ENCODE measurements at places on chromosomes 5 and 9.
A peak's percentile ranks its signal among the peaks of the same experiment; 100 is the strongest.

DNA sequence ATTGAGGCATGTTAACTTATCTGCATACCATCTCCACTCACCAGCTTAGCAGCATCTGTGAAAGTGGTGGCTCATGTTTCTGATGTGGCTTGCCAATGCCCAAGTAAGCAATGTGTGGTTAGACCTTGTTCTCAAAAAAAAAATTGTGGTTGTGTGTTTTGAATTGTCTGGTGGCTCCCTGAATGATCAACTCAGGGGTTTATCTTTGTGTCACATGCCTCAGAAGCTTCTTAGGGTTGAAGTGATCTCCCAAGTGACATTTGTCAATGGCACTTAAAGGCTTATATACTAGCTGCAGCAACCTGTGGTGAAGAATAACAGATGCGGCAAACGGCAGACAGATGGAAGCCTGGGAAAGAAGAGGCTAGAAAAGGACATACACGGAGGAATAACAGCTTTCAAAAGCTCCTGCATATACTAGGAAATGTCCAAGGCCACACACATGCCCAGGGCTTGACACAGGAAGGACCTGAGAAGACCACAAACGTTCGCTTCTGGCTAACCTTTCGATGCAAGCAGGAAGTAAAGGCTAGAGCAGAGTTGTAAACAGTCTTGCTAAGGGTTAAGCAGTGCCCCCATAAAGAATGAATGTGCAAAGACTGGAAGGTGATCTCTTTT lies 42.2 kb upstream of the FSD1L start:
- no peak for DNase-seq

DNA sequence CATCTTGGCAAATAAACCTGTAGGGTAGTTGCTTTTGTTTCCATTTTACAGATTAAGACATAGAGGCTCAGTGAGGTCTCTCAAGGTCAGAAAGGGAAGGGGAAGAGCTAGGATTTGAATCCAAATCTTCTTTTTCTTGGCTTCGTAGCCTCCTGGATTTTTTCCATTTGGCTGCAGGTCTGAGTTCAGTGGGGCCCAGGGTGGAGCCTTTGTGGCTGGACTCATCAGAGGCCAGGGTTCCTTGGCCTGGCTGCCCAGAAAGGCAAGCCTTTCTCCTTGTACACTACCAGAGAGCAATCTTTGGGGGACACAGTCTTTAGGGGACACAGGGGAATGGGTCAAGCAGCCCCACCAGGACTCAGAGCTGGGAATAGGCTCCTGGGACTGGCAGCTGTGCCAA lies 10.5 kb upstream of the TRAF1 start:
- no peak for DNase-seq

GRCh38 chr5:123755653-123756317 lies 243.8 kb downstream of the CSNK1G3 start:
- no peak for DNase-seq

DNA sequence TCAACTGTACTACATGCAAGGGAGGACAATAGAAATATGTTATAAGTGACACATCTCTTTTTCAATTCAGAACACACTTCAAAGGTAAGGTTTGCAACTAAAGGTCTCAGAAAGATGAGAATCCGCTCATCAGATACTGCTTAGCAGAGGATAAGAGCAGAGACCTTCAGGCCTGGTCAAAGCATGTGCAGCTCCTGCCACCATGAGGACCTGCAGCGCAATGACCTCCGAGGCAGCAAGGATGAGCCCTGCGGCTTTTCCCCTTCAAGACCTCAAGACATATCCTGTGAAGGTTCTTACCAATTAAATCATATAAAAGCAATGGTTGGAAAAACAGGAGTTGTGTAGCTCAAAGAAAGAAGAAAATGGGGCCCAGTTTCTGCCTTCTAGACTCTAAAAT lies 135.8 kb downstream of the TRIM36 start:
- DNase-seq: no peak

DNA sequence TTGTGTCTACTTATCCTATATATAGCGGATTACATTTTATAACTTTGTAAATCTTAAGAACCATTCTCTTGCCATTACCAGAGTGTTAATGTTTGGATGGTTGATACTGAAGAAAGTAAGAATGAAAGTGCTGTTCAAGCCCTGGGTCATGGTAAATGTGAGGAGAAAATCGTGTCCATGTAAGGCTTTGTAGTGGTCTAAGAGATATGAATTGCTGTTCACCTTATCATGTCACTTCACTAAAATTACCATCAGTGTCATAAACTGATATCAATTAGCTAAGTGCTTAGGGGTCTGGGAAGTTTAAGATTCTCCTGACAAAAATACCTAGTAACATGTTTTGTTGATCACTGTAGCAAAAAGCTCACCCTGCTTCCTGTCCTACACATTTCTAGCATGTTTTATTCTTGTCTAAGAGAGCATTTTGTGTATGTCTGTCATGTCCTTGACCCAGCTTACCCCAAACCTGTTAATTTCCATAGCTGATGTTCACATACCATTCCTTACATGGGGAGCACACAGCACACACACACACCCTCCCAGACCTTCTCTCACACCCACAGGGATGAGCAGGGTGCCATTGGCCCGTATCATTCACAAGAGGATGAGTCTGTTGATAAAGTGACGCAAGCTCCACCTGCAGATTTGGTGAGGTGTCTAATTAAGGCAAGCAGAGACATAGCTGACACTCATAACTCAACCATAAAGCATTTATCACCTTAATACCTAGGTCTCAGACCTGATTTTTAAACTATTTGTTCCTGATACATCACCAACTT lies 125.1 kb upstream of the PAM start:
- no peak for DNase-seq

DNA sequence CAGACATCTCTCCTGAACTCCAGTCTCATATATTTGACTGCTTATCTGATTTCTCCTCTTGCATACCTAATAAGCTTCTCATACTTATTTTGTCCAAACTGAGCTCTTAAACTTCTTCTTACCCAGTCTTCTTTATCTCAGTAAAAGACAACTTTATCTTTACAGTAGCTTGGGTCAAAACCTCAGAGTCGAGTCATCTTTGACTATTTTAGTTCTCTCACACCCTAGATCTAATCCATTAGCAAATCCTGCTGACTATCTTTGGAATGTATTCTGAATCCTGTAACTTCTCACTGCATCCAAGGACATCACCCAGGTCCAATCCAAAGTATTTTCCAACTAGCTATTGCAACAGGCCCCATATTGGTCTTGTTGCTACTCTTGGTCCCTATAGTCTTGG lies 11.8 kb upstream of the JAK2 start:
- no peak for DNase-seq

GRCh38 chr5:162503796-162504195 lies 436.2 kb downstream of the GABRG2 start:
- no peak for DNase-seq

DNA sequence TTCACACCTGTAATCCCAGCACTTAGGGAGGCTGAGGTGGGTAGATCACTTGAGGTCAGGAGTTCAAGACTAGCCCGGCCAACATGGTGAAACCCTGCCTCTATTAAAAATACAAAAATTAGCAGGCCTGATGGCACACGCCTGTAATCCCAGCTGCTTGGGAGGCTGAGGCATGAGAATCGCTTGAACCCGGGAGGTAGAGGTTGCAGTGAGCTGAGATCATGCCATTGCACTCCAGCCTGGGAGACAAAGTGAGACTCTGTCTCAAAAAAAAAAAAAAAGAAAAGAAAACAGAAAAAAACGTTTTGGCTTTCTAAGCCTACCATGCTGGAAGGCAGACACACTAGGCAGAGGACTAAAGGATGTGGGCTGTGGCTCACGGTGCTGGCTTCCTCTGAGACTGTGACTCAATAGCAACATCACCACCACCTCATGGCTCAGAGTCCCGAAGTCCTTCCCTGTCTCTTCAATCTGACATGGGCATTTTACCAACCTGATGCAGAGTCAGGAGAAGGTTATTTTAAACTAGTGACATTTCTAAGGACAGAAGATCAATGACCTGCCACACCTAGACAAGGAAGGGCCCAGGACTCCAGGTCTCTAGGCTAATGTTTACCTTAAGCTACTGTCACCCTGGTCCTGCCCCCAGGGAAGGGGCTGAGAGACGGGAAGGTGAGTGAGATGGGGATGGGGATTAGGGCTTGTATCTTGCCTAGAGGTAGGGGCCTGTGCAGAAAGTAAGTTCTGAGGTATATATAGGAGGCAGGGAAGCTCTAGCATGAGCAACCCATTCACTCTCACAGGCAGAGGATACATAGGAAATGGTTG lies 3.7 kb downstream of the ECSCR start:
- peak; percentile 87 for DNase-seq

GRCh38 chr9:8943392-8943791 lies 1143.8 kb upstream of the DMAC1 start:
- DNase-seq: no peak

DNA sequence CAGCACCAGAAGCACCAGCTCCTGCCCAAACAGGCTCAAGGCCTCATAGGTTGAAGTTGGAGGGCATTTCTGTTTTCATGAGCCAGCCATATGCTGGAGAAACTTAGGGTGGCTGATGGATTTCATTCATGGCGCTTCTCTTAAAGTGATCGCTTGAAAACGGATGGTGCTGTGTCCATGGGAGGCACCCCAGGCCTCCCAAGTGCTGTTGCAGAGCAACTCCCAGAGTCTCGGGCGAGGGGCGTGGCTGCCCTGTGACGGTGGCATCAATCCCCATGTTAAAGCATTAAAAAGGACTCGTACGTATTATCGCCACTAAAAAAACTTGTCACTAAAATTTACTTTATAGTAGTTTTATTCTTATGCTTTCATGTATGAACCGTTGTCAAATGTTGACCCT lies 128.3 kb downstream of the MRPL36 start:
- no peak for DNase-seq

- DNase-seq: no peak
Measured at GRCh38 chr9:1002678-1003077, 26.2 kb downstream of the DMRT3 start.

DNA sequence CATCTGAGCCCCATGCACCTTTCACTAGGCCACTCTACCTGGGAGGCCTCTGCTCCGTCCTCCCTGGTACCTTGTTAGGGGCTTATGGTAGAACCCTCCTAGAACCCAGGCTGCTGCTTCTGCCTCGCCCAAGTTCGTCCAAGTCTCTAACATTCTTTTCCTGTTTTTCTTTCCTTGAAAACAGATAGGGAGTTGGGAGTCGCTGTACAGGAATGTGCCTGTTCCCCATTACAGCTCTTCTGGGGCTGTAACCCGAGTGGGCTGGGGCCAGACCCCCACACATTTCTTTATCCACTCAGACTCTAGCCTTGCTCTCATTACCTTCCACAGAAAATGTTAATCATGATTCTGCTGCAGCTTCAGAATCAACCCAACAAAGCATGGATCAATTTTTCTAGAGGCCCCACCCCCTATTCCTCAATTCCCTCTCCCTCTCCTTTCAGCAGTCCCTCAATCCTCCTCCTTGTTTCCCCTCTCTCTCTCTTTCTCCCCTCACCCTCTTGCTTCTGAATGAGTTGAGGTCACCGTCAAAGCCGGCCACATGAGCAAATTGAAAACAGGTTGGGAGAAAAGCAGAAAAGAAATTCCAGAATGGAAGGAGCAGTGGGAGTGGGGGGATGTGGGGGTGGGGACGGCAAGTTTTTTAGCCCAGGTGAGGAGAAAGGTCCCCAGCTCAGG lies 193.8 kb upstream of the TRIM32 start:
- DNase-seq: no peak

GRCh38 chr9:97502222-97502983 lies 937 bp downstream of the TMOD1 start:
- DNase-seq: no peak

GRCh38 chr9:27653957-27654356 lies 80.7 kb upstream of the C9orf72 start:
- no peak for DNase-seq

- peak; percentile 70 for DNase-seq
Measured at GRCh38 chr5:174935854-174936474, 211.6 kb downstream of the MSX2 start.

- DNase-seq: no peak
Measured at GRCh38 chr9:99773468-99774138, 48.1 kb upstream of the NR4A3 start.

- peak; percentile 38 for DNase-seq
Measured at GRCh38 chr5:104598285-104598684, 1035.7 kb upstream of the NUDT12 start.

DNA sequence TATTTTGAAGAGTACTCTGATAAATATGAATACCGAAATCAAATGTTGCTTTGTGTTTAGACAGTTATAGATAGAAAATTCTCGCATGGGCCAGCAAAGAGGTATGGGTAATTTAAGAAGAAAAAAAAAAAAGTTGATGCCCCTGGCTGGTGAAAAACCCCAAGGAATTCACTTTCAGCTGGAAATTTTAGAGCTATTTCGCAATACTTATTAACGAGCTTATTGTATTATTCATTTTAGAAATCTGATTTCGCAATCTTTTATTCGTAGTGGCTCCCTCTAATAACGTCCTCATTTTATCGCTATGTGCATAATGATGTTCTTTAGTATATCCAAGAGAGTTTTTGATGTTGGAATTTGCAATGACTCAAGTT lies 18.5 kb upstream of the FER start:
- DNase-seq: no peak

- DNase-seq: no peak
Measured at GRCh38 chr5:74378464-74378863, 262.1 kb downstream of the ENC1 start.

- no peak for DNase-seq
Measured at GRCh38 chr9:89657765-89658164, 53.0 kb downstream of the GADD45G start.

- no peak for DNase-seq
Measured at GRCh38 chr5:5154733-5155132, 14.6 kb downstream of the ADAMTS16 start.

DNA sequence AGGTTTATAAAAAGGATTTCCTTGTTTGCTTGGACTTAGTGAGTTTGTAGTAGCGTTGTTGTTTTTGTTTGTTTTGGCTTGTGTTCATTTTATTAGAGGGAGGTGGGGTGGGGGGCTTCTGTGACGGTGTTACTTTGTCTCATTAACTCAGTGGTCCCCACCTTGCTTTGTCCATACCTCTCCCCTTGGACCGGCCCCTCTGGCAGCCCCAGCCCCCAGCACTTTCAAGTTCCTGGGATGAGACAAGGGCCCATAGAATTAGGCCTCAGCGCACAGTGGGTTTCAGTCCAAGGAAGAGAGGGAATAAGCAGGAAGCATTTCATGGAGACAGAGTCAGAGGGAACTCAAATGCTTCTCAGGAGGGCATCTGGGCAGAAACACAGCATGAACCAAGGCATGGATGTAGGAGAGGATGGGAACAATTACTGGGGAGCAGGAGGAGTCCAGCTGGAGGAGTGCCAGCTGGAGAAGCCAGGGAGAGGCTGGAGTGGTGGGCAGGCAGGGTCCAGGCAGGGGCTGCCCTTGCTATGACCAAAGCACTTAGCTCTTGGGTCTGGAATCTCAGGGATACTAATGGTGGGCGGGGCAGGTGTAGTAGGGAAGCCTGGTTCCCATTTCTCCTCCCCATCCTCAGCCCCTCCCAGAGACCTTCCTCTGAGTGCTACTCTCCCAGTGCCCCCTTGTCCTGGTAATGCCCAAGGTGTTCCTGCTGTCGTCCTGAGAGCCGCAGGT lies 23.5 kb upstream of the ENHO start:
- no peak for DNase-seq

- peak; percentile 90 for DNase-seq
Measured at GRCh38 chr5:134465816-134466240, 54.1 kb upstream of the CDKN2AIPNL start.
